ENCODE measurements at places on chromosomes 5 and 9.

- DNase-seq = no peak
These were observed 155.5 kb downstream of the GNAQ start for GRCh38 chr9:77876091-77876490.

DNA sequence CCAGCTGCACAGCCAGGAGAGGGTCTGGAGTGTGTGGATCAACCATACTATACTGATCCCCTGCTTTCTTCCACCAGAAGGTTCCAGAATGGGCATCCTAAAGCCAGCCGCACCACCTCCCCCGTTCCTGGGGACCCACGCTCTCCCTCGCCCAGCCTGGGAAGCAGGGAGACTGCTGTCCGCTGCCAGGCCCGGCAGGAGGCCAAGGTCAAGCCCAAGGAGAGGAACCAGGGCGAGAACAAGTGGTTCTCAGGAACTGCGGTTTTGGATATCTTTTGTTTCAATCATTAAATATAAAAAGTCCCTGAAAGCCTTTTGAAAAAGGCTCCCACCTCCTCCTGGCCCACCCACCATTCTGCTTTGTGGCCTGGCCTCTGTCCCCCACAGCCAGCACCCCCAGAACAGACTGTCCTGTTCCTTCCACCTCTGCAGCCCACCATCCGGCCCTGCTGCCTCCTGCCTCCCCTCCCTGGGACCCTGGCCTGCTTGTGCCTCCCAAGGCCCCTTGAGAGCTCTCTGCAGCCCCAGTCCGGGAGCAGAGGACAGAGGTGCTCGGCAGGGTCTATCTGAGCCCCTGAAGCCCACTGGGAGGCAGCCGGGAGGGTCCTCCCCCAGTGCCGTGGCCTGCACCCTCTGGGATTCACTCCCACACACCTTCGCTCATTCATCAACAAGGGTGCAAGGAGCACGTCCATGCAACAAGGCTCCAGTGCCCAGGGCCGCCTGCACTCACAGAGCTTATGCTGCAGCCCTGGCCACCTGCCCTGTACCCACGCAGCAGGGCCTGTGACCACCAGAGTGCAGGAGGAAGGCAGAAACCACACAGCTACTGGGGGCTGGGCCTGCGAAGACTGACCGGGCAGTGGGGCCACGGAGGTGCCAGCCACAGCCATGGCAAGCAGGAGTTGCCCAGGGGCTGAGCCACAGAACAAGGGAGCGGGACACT, 614 bp upstream of the LCN6 start:
- no peak for DNase-seq

DNA sequence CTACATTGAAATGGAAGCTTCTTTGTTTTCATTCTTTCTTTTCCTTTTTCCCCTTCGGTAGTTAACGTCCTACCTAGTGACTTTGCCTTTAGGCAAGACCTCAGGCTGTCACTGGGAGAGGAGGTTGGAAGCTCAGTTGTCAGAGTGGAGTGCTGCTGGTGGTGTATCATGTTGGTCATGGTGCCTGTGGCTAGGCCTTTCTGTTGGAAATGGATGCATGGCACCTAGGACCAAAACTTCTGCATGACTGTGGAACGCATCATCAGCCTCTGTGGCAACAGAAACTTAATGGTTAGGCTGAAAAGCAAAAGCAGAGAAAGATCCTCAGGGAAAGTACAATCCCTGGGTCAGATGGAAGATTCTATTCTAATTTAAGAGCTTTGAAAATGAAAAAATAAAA, 57.9 kb downstream of the OSTF1 start:
- DNase-seq = no peak

- DNase-seq = no peak
These were observed 6.2 kb upstream of the NEUROG1 start for GRCh38 chr5:135541807-135542502.

DNA sequence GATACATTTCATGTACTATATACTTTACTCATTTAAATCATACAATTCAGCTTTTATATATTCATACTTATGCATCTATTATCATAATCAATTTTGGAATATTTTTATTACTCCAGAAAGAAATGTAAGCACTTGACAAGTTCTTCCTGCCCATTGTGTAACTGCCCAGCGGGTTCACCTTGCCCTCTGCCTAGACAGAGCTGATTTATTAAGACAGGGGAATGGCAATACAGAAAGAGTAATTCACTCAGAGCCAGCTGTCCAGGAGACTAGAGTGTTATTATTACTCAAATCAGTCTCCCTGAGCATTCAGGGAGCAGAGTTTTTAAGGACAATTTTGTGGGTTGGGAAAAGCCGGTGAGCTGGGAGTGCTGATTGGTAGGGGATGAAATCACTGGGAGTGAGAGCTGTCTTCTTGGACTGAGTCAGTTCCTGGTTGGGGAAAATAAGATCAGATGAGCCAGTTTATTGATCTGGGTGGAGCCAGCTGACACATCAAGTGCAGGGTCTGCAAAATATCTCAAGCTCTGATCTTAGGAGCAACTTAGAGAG, 16.1 kb upstream of the SPIN1 start:
- no peak for DNase-seq

DNA sequence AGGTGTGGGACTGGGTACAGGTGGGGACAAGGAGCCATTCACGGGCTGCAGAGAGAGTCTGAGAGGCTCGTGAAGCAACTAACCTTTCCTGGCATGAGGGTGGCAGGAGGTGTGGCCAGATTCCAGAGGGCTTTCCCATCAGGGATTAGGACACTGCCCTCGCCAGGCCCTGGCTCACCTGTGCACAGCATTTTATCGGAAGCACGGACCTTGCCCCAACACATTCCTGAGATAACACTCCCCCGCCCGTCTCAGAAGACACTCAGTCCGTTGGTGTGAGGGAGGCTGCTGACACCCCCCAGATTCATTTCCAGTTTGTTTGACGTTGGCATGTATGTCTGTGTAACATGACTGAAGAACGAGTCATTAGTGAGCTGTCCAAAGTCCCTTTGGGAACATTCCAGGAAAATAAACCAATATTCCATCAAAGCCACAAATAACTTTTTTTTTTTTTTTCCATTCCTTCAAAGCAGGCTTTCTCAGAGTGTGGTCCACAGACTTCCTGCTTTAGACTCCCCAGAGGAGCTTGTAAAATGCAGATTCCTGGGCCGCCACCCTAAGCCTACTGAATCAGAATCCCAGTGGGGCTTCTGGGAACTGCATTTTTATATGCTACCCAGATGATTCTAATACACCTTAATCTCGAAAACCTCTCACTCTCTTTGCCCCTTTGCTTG, 23.4 kb downstream of the WWC1 start:
- DNase-seq = no peak
